ENCODE measurements at places on chromosomes 11 and 22.

DNA sequence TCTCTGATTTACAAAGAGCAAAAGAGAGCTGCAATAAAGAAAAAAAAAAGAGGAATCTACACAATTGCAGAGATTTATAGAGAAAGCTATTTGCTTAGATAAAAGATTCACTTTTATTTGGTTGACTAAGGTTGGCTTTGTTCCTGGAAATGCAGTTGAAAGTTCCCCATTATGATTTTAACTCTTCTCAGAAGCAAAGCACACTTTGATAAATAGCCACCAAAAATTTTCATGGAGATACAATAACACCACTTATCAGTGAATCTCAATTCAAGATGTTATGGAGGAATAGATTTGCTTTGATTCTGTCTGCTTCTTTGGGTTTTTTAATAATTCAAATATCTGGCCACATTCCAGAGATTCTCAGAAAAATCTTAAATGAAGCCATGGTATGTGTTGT lies 88.5 kb upstream of the ANO3 start:
- ATAC-seq = no peak

DNA sequence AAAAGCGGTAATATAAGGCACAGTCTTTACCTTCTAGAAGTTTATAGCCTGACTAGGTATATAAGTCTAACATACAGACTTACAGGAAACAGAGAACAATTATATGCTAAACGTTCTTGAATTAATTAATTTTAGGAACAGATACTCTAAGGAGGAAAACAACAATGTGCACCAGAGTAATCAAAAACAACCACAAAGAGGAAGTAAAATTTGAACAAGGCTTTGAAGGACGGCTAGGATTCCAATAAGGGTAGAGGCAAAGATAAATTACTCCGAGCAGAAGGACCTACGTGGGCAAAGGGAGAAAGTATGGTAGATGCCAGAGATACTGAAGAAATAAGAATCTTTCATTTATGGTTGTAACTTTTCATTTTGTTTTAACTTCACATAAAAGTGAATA lies 54.4 kb downstream of the ENTHD1 start:
- no peak for ATAC-seq

GRCh38 chr22:38412435-38413084 lies 42.4 kb downstream of the KCNJ4 start:
- ATAC-seq = peak; percentile 58

GRCh38 chr22:46038174-46038487 lies 61.2 kb upstream of the WNT7B start:
- no peak for ATAC-seq

GRCh38 chr11:67416416-67417335 lies 1.2 kb downstream of the CARNS1 start:
- ATAC-seq = no peak

GRCh38 chr22:45376703-45377102 lies 36.7 kb downstream of the SMC1B start:
- no peak for ATAC-seq

GRCh38 chr11:62842171-62842741 lies 2.9 kb upstream of the WDR74 start:
- ATAC-seq = no peak

DNA sequence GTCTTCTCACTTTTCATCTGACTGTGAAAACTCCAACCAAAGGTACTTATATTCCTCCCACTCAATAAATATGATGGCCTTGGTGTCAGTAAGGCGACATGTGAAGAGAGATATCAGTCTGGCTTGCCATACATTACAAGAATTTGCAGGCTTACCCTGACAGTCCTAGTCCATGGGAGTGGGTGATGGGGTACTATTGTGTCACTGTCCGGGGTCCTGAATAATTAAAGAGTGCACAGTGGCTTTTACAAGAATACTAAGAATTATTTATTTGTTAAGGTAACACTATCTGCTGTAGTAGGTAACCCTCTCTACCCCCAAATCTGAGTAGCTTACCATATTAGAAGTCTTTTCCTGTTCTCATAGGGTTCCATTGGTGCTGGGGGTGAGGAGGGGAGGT lies 23.1 kb upstream of the IZUMO1R start:
- no peak for ATAC-seq

DNA sequence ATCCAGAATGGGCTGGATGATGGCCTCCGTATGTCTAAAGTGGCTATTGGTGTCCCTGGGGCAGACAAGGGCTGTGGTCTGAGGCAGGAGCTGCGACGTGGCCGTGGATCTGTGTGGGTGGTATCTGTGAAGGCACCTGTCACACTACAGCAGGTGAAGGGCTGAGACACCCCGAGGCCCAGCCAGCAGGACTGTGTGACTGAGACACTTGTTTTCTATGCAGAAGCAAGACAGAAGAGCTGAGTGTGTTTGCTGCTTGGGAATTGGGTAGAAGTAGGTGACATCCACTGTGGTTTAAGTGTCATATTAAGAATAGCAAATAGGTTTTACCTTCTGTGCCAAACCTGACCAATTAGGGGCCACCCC lies 35.0 kb downstream of the AMPD3 start:
- peak; percentile 76 for ATAC-seq

DNA sequence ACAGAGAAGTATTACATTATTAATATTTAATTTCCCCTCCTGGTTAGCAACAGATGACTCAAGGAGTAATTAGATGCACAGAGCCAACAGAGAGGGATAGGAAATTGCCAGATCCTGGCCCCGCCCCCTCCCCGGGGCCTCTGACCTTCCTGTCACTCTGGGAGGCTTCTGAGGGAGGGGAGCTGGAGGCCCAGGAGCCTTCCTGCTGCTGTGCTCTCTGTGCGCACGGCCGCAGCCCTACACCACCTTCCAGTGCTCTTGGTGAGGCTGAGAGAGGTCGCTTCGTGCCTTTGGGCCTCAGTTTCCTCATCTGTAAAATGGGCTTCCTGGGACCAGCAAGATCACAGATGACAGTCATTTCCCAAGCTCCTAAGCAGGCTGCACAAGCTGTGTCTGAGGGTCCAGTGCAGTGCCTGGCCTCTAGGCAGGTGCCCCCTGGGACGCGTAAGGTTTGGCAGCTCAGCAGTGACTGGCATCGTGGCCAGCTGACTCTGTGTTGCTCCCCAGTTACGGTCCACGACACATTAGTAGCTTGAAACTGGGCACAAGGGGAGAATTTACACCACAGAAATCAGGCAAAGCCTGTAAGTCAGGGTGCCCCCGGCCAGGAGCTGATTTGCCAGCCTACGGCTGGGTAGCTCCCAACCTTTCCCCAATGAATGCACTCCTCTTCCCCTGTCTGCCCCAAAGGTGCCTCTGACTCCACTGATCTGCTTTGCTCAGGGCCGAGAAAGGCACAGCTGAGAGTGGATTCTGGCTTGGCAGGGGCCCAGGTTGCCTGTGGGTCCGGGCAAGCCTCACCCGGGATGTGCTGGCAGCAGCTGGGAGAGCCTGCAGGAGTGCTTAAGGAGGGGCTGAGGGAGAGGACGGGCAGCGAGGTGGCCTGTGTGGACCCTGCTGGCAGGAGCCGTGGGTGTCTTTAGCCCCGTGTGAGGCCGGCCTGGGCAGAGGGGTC lies 2.3 kb downstream of the ADORA2A start:
- ATAC-seq = peak; percentile 26

DNA sequence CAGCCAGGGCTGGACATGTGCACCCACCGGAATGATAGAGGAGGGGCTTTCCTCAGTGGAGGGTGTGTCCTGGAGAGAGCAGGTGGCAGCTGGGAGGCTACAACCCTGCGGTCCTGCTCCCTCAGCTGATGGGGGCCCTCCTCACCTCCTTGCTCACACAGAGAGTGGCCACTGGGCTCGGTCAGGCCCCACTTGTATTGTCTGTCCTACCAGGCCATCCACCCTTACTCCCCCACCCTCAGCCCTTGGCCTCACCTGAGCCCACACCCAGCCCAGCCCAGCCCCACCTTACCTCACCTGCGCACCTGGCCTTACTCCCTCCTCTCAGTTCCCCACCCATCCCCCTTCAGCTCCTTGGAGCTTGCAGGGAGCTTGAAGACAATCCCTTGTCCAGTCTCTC lies 3.1 kb downstream of the TRPM5 start:
- ATAC-seq = no peak

DNA sequence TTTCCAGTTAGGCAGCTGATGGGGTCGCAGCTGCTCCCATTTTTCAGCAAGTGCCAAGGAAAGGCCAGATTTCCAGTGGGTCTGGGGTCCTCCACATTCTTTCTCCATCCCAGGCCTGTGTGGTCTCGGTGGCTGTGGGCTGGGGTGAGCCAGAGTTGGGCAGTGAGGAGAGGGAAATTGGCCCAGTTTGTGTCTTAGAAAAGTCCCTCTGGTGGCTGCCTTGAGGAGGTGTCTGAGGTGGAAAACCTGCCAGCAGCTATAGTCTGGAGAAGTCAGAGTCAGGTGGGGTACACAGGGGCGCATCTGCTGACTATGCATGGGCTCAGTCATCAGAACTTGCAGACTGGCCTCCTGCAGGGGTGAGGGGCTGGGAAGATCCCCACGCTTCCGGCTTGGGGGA lies 30.5 kb downstream of the MRGPRD start:
- ATAC-seq = no peak

DNA sequence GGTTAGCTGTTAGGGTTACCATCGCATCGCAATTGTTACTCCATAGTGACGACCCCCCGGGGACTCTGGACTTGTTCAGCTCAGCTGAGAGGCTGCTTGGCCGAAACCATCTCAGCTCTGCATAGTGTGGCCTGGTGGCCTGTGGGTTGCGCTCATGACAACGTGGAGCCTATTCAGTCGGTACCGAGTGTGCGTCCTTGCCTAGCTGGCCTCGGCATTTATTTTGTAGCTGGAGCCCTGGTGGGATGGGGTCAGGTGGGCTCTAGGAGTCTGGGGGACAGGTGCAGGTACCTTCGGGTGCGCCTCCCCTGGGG lies 13.5 kb downstream of the LRP5 start:
- ATAC-seq = no peak

DNA sequence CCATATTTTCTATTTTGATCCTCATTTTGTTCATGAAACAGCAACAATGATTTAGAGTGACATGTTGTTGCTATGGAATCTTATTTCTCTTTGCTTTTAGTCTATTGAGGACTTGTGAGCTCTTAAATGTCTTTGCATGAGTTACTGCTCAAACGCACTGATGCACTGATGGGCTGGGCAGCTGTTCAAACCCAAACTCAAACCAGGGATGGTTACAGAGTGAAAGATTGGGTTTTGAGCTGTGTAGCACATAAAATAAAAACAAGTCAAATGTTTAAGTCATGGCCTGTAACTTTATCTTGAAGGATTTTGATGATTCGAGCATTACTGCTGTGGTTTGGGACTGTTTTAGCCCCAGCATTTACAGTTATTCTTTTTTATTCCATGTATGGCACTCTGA lies 20.1 kb upstream of the NCAM1 start:
- no peak for ATAC-seq

- no peak for ATAC-seq
Observed at GRCh38 chr11:27558401-27558800, 51.8 kb upstream of the LIN7C start.

DNA sequence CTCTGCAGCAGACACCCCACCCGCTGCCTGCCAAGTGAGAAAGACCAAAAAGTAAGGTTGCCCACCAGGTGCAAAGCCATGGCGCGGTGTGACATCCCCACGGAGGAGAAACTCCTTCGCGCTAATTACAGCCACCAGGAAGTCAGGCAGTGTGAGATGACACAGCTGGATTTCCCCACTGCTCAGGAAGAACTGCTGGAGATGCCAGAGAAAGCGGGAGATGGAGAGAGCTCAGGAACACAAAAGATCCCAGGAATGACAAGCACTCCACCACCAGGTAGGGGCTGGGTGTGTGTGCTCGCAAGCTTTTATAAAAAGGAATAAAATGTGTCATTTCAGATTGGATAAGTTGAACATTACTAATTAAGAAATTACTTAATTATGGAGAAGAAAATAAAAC lies 292.7 kb downstream of the OPCML start:
- no peak for ATAC-seq

- ATAC-seq = peak; percentile 81
Observed at GRCh38 chr11:117606211-117606610, 190.8 kb downstream of the DSCAML1 start.

DNA sequence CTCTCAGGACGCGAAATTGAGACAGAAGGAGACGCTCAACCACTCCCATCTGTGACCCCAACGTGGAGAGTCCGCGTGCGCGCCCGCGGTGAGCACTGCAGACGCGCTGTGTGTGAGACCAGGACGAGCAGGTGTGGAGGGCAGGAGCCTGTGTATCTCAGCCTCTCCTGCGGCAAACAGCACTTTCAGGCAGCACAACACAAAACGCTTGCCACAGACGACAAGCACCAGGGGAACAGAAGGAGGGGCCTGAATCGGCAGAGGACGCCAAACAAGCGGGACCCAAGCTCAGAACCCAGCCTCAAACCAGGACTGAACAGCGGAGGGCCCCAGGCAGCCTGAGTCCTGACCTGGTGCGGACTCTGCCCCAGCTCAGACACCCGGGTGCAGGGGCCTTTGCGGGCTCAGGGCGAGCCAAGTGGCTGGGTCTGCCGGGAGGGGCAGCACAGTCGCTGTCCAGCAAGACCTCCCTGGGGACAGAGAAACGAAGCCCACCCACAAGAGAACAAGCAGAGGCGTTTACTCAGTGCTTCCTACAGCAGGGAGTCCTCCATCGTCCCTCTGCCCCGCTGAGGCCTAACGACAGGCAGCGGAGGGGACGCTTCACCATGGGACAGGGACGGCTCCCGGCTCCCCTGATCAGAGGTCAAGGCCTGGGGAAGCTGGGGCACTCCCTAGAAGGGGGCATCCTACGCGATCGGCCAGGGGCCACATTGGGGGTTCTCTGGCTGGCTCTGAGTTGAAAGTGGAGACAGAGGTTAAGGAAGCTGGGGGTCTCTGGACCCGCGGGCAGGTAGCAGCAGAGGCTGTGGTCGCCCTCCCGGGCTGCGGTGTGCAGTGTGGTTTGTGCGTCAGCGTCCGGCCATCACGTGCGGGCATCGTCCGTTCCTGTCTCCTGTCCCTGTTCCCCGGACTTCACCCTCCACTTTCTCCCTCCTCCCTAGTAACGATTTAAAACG lies 560.8 kb downstream of the BRD1 start:
- ATAC-seq = no peak

DNA sequence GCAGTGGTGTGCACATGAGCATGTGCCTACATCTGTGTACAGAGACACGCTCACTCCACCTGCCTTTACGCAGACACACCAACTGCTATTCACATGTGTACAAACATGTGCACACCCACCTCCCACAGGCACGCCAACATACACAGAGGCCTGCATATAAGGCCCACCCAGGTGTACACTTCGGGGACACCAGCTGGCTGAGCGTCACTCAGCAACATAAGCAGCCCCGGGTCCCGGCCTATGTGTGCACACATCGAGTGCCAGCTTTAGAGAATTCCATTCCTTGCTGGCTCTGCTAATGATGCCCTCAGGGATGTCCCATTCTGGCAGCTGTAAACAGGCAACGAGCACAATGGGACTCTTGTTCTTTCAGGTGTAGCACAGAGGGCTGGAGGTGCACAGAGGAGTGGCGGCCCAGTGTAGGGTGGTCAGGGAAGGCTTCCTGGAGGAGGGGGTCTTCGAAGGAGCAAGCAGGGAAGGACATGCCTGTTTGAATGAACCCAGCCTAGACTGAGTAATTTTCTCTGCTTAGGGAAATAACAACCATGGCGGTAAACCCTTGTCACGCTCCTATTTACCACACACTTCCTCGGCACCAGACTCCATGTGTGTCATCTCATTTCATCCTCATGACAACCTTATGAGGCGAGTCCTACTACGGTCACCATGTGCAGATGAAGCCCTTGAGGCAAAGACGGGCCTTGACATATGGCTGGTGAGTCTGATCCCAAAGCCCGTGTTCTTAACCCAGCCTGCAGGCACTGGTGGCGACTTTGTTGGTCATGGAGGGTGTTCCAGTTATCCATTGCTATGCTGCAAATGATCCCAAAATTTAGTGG lies 35.1 kb downstream of the RPL3 start:
- ATAC-seq = no peak

GRCh38 chr22:35835998-35836691 lies 118.5 kb downstream of the APOL5 start:
- no peak for ATAC-seq
